ENCODE measurements at places on chromosomes 6 and 20.
A peak's percentile ranks its signal among the peaks of the same experiment; 100 is the strongest.

DNA sequence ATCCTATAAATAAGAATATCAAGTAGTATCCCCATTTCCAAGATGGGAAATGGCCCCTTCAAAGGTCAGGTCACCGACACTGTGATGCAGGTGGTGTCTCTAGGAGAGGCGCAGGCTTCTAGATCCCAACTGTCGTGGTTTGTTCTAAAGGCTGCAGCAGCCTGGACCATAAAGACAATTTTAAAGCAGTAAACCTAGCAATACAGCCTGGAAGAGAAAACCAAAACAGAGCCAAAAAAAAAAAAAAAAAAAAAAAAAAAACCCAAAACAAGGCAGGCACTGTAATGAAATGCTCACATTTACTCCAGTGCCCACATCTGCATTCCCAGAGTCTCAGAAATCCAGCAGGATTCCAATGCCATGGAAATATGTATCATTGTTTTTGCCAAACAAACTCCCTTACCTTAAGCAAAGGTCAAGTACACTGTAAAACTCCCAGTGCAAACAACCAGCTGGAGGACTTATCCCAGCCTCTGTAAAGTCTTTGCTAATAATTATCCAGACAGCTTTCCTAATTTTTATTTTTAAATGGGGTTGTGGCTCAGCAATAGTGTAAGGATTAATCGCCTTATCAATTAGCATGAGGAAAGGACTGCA lies 98.2 kb downstream of the PSMG4 start:
- DNase-seq: no peak

DNA sequence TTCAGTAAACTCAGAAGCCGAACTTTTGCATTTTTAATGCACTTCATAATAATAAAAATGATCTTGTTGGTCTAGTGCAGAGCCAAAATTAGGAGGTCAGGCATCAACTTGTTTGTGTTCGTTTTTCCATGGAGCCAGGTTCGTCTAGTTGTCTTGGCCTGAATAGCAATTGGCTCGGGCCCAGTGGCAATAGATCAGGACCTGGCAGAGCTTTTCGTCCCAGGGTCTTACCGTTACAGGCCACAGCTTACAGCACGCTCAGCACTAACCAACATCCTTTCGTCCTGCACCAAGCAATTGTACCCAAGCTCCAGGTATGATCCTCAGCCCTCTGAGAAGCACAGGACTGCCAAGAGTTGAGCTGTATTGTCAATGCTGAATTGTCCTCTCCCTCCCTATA lies 240.5 kb upstream of the PLN start:
- DNase-seq: no peak

- DNase-seq: no peak
Observed at GRCh38 chr6:96675597-96675996, 112.7 kb downstream of the FHL5 start.

DNA sequence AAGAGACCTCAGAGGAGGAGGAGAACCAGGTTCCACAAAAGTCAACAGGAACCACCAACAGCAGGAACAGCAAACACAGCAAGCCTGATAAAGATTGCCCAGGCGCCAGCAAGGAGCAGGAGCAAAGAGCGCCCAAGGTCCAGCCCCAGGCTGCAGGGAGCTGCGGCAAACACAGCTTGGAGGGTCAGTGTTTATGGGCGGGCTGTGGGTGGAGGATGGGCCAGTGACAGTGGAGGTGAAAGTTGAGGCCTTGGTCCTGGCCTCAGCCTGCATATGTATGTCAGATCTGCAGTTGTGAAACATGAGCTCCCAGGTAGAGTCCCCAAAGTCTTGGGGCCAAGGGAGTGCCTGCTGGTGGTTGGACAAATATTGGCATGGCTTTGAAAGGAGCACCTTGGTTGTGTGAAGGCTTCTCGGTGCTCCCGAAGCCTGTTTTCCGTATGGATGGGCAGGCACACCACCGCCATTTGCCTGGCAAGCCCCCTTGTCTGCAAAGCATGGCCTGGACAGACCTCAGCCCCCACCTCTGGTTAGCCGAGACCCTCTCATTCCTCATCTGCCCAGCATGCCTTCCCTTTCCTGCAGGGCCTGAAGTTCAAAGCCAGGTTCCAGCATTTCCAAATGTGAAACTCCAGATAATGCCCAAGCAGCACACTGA lies 2.0 kb upstream of the CAPN11 start:
- DNase-seq: no peak

DNA sequence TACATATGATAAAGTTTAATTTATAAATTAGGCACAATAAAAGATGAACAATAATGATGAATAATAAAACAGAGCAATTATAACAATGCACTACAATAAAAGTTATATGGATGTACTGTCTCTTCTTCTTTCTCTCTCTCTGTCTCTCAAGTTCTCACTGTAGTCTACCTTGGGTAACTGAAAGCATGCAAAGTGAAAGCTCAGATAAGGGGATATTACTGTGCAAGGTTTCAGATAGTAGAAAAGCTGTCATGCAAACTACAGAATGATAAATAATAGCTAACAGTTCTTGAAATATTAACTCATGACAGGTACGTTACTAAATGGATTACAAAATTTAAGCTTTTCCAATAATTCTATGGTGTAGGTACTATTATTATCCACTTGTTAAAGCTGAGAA lies 311.9 kb upstream of the PRDM1 start:
- no peak for DNase-seq

DNA sequence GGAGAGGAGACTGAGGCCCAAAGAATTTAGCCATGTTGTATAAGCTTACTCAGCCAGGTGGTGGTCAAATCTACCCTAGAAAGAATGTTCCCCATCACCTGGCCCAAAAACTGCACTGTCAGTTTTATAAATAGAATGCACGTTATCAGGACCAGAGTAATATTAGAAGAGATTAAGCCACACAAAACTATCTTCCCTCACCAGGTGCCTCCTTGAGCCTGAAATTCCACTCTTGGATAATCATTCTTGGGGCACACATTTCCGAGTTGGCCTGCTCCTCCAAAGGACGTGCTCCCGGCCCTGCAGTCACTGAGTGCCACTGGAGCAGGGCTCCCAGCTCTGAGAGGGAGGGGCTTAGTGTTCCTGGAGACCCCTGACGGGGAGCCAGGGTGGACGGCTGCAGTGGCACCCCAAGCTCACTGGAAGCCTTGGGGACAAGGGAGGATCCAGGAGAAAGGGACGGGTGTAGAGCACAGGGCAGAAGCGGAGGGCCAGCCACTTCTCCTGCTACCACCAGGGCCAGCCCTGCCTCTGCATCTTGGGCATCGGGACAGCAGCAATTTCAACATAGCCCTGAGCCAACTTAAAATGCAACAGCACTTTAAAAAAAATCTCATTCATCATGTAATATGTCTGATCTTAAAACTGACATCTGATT lies 160.8 kb upstream of the QKI start:
- no peak for DNase-seq

DNA sequence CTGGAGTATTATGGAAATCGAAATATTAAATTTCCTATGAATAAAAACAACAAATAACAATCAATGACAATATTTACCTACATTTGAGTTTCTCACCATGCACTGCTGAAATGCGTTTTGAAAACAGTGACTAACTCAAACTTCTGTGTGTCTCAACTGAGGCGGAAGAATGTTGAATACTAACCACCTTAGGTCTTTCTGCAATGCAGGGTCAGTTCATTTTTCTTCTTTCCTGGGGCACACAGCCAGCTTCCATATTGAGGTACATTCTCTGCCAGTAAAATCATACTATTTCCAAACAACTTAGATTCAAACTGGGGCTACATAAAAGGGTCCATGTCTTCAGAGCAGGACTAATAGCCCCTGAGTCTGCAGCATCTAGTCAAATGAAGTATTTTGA lies 310.1 kb downstream of the UTRN start:
- no peak for DNase-seq

DNA sequence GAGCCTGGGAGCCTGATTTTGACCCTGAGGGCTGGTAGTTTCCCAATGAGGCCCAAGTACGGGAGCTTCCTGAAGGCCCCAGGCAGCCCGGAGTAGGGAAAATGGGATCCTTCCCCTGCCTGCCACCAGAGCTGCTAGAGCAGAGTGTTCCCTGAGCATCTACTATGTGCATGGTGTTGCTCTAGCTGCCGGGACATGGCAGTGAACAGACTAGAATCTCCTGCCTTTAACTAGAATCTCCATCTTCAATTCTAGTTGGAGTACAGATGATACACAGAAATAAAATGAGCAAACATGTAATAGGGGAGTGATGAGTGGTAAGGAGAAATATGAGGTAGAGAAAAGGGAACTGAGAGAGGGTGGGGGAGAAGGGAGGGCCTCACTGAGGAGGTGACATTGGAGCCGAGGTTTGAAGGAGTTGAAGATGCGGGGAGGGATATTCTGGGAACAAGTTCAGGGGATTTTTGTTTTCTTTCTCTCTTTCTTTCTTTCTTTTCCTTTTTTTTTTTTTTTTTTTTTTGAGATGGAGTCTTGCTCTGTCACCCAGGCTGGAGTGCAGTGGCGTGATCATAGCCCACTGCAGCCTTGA lies 18.5 kb downstream of the VSTM2L start:
- DNase-seq: no peak

GRCh38 chr6:63649269-63649668 lies 13.7 kb downstream of the PHF3 start:
- DNase-seq: no peak

- no peak for DNase-seq
Observed at GRCh38 chr6:39061182-39061581, 12.6 kb downstream of the GLP1R start.

GRCh38 chr6:137787016-137787415 lies 80.0 kb upstream of the TNFAIP3 start:
- no peak for DNase-seq

DNA sequence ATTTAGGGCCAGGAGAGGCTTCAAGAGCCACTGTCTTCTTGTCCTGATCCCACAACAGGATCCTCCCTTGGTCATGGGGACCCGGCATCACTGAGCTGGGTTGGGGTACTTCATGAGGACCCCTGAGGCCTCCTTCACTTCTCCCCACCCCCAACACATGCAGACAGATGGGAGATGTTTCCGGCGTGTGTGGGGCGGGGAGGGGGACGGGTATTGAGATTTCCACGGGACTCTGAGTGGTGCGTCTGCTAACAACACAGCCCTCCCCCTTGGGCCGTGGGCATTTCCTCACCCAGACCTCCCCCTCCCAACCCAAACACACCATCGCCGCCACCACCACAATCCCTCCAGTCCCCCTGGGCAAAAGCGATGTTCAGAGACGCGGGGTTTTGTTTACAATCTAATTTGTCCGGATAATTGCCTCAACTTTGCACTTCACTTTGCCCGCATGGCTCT lies 906 bp upstream of the FOXP4 start:
- no peak for DNase-seq

DNA sequence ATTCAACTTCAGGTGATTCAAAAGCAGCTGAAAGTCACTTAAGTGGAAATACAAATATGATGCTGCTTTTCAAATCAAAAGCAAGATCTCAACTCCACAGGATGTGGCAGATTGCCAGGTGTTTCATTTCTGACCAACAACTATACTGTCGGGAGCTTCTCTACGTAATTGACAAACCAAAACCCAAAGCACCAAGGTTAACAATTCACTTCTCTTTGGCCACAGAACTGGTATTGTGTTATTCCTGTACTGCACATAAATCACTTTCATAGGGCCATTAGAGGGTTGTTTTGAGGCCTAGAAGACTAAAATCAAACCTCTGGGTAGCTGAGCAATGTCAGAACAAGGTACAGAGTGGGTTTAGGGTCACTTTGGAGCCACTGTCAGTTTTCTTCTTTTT lies 169.7 kb downstream of the HAO1 start:
- DNase-seq: no peak

DNA sequence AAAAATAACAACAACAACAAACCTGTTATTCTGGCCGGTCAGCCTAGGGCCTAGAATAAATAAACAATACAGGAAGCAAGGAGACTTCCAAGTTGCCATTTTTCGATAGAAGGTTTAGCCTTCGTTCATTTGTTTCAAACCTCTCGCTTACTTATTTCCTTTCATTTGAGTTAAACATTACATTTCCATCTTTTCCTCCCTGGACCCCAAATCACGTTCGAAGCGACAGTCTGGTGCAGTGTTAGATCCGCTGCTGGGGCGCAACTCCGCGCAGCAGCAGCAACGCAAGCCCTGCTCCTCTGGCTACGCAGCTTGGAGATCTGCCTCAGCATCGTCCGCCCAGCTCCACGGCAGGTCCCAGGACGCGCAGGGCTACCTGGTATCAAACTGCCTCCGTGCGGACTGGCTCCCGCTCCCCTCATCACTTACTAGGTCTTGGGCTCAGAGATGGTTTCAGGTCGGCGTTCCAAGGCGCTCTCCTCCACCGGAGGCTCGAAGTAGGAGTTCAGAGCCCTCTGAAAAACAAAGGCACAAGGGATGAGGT lies 530 bp downstream of the TDP2 start:
- peak; percentile 28 for DNase-seq
